ENCODE measurements at places on chromosomes 3 and 15. TPM values are rescaled to one million over a fixed set of nuclear protein-coding genes. Genes with fewer than 3 reads are reported as not detected.

The IL5RA gene
- total RNA-seq: not detected

The ERC2 gene
- 0.81 TPM for total RNA-seq

The C3orf22 gene
- total RNA-seq: not detected

- no peak for ATAC-seq
Observed at GRCh38 chr3:51945031-51945840, 3.1 kb downstream of the PARP3 start.

DNA sequence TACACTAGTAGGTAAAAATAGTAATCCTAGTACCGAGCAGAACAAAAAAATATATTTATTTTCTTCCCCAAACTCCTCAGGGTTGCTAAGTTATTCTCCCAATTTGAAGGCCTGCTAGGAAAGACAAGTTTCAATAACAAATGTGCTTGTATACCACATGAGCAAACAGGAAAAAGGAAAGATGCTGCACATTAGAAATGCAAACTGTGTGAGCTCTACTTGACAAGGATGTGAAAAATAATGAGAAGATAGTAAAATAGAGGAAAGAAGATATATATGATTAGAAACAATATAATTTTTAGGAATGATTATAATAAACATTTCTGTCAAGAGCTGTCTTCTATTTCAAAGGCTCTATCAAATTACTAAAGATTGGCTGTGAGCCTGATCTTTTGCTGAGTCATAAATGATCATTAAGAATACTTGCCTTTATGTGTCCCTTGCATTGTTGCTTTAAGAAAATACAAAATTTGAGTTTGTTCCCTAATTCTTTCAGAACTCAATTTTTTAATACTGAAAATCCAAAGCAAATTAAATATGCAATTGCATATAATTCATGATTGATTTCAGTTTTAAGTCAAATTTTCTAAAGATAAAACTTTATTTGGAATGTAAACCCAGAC is 174.2 kb downstream of the NEK10 start:
- no peak for ATAC-seq

The TAGLN3 gene
- total RNA-seq: 1.5 TPM

GRCh38 chr3:59374818-59375211 is 325.0 kb upstream of the CFAP20DC start:
- no peak for ATAC-seq

The CKMT1A gene
- total RNA-seq: 0.62 TPM

The CTDSPL gene
- total RNA-seq: 33.4 TPM

The VGLL3 gene
- 43.3 TPM for total RNA-seq

DNA sequence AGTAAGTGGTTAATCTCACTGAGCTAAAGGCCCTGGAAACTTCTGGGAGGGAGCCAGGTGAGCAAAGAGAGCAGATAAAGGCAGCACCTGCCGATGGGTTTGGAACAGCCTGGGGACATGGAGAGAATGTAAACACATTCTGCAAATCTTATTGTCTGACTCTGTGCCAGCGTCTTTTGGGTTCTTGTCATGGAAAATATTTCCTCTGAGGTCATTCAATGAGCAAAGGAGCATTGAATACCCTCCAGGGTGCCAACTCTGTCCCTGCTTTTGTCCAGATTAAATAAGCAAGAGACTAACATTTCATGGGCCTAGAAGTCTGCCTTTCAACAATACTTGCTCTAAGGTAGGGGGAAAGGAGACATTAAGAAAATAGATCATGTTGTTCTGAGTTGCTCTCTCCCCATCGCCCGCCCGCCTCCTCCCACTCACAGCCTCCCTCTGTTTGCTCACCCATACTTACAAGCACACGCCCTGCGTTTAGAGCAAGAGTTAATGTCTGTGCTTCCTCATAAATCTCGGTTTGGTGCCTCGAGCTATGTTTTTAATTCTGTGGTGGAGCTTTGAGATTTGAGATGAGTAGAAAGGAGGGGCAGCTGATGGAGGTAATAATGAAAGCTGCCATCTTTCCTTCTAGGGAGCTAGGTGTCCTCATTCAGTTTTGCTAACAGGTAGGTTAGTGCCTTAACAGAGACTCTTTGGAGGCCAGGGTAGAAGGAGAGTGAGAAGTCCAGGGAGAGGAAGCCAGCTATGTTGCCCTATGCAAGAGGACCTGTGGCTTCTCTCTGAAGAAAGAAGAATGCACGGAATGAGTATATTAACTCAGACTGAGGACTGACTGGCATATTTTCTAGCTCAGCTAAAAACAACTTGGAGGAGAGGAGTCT is 132.9 kb downstream of the TPRG1 start:
- ATAC-seq: peak; percentile 39

The PLA2G4D gene
- total RNA-seq: not detected

The NMNAT3 gene
- total RNA-seq: 9.7 TPM

GRCh38 chr3:16303037-16303575 is 38.1 kb downstream of the OXNAD1 start:
- ATAC-seq: no peak

GRCh38 chr3:39262846-39263245 is 17.0 kb downstream of the CX3CR1 start:
- no peak for ATAC-seq

The THAP10 gene
- 2.2 TPM for total RNA-seq

DNA sequence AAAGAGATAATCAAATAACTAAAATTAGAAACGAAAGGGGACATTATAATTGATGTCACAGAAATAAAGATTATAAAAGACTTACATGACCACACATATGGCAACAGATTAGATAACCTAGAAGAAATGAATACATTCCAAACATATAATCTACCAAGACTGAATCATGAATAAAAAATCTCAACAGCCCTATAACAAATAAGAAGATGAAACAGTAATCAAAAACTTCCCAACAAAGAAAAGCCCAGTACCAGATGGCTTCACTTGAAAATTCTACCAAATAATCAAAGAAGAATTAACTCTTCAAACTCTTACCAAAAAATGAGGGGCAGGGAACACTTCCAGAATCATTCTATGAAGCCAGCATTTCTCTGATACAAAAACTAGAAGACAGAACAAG is 11.8 kb downstream of the TOP2B start:
- no peak for ATAC-seq

The P2RY12 gene
- total RNA-seq: 0.31 TPM

The MYL3 gene
- total RNA-seq: 4.8 TPM

GRCh38 chr3:78645628-78646310 is 1122.0 kb downstream of the ROBO1 start:
- peak; percentile 55 for ATAC-seq

- no peak for ATAC-seq
Observed at GRCh38 chr15:97993310-97993738, 32.8 kb downstream of the ARRDC4 start.

DNA sequence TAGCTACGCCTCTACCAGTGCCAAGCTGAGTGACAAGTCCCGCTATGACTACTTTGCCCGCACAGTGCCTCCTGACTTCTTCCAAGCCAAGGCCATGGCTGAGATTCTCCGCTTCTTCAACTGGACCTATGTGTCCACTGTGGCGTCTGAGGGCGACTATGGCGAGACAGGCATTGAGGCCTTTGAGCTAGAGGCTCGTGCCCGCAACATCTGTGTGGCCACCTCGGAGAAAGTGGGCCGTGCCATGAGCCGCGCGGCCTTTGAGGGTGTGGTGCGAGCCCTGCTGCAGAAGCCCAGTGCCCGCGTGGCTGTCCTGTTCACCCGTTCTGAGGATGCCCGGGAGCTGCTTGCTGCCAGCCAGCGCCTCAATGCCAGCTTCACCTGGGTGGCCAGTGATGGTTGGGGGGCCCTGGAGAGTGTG is 5.7 kb downstream of the GRM2 start:
- ATAC-seq: no peak

GRCh38 chr15:32669896-32670611 is 28.5 kb downstream of the SCG5 start:
- peak; percentile 62 for ATAC-seq

- no peak for ATAC-seq
Observed at GRCh38 chr3:129975705-129976048, 1.2 kb downstream of the TRH start.

Measured in gastroesophageal sphincter (tissue), 4 donors.